ENCODE measurements at places on chromosomes 3 and 15.

DNA sequence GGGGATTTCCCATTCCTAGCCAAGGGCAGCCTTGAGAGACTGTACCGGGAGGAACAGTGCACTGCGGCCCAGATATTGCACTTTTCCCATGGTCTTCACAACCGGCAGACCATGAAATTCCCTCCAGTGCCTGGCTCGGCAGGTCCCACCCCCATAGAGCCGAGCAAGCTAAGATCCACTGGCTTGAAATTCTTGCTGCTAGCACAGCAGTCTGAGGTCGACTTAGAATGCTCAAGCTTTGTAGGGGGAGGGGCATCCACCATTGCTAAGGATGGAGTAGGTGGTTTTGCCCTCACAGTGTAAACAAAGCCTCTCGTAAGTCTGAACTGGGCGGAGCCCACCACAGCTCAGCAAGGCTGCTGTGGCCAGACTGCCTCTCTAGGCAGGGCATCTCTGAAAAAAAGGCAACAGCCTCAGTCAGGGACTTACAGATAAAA is 156.3 kb downstream of the FRMD5 start:
- DNase-seq = no peak

- no peak for DNase-seq
Observed at GRCh38 chr15:41231422-41232226, 556 bp downstream of the CHP1 start.

- DNase-seq = no peak
Observed at GRCh38 chr3:99741588-99741987, 76.1 kb upstream of the CMSS1 start.

- no peak for DNase-seq
Observed at GRCh38 chr15:91694131-91694830, 159.2 kb upstream of the SLCO3A1 start.

Measured in stimulated activated CD8-positive, alpha-beta memory T cell treated with anti-CD3 and anti-CD28 coated beads, Interleukin-7, amount 100 ng/mL, for 1 hour (primary cell).